Fibroblast of skin of abdomen (primary cell): ENCODE measurements at places on chromosomes 5 and 9.

DNA sequence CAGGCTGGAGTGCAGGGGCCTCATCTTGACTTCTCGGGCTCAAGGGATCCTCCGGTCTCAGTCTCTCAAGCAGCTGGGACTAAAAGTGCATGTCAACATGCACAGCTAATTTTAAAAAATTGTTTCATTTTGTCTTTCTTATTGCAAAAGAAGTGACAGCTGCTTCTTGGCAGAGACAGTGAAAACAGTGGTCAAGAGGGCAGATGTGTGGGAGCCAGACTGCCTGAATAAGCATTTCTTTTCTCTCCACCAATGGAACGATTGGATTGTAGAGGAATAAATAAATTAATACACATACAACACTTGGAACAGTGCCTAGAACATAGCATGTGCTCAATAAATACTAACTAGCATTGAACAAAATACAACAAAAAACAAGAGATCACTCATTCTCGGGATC is 27.4 kb upstream of the KIF4B start:
- DNase-seq: no peak

GRCh38 chr5:31392061-31392460 is 139.8 kb downstream of the DROSHA start:
- no peak for DNase-seq

DNA sequence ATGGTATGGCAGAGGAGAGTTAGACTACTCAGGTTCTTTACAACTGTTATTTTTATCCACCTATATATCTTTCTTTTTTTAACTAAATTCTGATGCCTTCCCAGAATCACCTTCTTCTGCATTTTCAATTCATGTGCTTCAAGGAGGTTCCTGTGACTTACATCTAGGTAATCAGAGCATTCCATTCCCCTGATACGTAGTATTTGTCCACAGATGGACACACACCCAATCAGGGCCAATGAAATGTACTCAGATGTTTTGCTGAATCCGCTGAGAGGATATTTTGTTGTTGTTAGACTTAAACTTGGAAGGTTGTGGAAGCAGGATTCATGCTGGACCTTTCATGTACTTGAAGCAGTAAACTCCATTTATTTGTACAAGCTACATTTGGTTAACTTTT is 159.4 kb upstream of the FER start:
- DNase-seq: no peak

DNA sequence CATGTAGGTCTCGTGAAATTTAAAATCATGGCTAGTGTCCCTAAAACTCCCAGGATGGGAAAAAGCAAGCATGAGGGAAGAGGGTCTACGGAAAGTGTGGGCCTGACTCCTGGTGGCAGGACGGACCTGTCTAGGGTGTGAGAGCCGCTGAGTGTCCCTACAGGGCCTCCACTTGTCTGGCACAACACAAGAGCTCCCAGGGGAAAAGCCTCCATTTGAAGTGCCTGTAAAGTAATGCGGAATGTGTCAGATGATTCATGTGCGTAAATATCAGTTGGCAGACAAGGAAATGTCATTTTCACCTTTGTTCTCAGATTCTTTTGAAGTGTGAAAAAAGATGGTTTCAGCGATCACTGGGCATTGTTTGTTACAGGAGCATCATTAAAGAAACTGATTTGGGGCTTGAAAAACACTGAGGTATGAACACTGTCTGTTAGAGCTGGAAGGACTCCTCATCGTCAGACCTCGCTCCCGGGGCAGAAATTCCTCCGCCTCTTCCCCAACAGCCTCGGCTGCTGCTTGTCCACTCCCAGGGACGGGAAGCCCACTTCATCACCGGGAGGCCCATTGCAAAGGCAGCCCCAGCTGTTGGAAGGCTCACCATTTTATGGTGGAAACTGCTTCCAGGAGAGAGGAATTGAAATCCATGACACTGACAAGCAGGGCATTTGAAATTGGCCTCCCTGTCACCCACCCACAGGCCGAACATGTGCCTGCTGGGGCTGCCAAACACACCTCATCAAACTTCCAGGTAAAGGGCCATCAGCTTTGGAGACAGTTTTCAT is 240.8 kb downstream of the FSTL4 start:
- DNase-seq: no peak

GRCh38 chr9:75156858-75157257 is 68.5 kb downstream of the OSTF1 start:
- no peak for DNase-seq

DNA sequence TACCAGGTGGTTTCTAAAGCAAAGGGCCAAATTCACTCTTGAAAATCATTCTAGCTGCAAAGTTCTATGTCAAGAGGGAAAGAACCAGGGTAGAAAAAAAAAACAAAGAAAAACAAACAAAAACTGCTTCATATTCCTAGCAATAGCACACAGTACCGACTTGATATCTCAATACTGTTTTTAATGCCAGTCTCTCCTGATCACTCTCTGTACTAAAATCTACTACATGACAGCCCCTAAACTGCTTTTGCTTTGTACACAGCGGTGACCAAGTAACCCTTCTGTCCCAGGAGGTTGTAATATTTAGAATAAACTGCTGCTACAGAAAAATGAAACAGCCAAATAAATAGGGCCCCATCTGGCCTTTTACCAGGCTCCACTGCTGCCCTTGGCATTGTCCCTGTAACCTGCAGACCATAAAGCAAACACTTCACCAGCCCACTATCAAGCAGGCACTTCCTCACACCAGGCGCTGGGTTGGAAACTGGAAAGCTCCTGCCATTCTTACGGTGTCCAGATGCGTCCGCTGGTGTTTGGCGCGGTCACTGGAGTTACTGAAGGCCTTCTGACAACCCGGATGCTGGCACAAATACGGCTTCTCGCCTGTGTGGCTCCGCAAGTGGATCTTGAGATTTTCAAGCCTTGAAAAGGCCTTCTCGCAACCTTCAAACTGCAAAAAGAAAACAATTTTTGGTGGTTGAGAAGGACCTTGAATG is 363.2 kb downstream of the GLIS3 start:
- no peak for DNase-seq

DNA sequence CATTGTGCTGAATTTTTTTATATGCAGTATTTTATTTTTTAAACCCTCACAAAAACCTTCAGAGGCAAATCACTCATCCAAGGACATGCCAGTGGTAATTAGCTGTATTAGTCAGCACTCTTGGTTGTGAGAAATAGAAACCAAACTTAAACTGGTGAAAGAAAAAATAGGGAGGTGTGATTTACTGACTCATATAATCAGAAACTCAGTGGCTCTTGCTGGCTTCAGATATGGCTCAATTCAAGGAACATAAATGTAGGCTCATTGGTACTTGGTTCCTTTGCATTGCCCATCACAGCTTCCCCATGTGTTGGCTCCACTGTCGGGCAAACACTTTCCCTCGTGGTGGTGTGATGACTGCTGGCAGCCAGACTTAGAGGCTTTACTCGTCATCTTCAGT is 497.2 kb downstream of the MAT2B start:
- DNase-seq: peak; percentile 85
